Upper lobe of right lung (tissue), 1 donor: ENCODE measurements at places on chromosomes 12 and 14. TPM values are rescaled to one million over a fixed set of nuclear protein-coding genes. Genes with fewer than 3 reads are reported as not detected.

KLRG1 gene
- total RNA-seq = 3.3 TPM

SVOP gene
- not detected for total RNA-seq

RPS6KA5 gene
- 8.0 TPM for total RNA-seq

SCYL2 gene
- 40.8 TPM for total RNA-seq

GZMB gene
- total RNA-seq = 8.1 TPM

KRT7 gene
- total RNA-seq = 664 TPM

EPYC gene
- total RNA-seq = not detected

OAS1 gene
- 60.0 TPM for total RNA-seq
